Activated T-helper 1 cell treated with anti-CD3 and anti-CD28 coated beads, Interleukin-2, amount 50 U/mL, for 16 hours (primary cell): ENCODE measurements at places on chromosomes 1 and 21.

DNA sequence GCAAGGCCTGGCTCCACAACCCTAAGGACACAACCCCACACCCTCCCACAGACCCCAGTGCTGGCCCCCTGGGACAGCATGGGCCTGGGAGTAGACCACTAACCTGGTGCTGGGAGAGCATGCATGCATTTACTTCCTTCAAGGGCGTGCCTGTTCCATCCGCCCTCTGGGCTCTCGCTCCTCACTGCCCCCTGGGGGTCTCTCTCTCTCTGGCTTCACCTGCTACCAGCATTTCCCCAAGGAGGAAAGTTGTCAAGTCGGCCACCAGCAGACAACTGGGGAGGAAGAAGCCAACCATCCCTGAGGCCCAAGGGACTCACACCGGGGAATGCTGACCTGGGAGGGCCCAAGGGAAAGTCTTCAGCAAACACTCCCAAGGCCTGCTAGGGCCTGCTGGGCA is 6.5 kb downstream of the LRP8 start:
- no peak for DNase-seq

GRCh38 chr1:179337942-179338560 is 27.7 kb upstream of the AXDND1 start:
- DNase-seq, result no peak

GRCh38 chr1:204435381-204435831 is 23.8 kb upstream of the PPP1R15B start:
- no peak for DNase-seq

- no peak for DNase-seq
Measured at GRCh38 chr1:172332230-172332629, 88.3 kb upstream of the C1orf105 start.

GRCh38 chr1:153945795-153946621 is 510 bp downstream of the DENND4B start:
- DNase-seq, result peak; percentile 39

GRCh38 chr1:9044236-9044635 is 18.0 kb upstream of the SLC2A7 start:
- no peak for DNase-seq

DNA sequence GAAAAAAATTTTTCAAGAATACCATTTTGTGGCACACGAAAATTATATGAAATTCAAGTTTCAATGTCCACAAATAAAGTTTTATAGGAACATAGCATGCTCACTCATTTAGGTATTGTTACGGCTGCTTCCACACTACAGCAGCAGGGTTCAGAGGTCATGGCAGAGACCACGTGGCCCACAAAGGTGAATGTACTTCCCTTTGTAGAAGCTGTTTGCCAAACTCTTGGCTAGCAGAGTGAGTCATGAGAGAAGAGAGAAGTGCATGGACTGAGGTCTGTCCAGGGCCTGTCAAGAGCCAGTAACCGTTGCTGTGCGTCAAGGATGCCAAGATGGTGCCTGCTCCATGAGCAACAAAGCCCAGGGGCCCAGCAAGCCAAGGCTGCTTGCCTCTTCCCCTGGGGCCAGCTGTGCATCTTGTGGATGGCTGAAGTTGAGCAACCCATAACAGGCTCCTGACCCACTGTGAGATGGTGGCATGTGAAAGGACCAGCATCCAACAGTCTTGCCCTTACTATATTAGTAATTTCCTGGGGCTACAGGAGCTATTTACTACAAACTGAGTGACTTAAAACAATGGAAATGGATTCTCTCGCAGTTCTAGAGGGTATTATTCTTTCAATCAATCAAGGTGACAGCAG is 64.8 kb upstream of the ATP5PO start:
- DNase-seq, result no peak

GRCh38 chr1:1229770-1230169 is 2.0 kb downstream of the SDF4 start:
- no peak for DNase-seq

DNA sequence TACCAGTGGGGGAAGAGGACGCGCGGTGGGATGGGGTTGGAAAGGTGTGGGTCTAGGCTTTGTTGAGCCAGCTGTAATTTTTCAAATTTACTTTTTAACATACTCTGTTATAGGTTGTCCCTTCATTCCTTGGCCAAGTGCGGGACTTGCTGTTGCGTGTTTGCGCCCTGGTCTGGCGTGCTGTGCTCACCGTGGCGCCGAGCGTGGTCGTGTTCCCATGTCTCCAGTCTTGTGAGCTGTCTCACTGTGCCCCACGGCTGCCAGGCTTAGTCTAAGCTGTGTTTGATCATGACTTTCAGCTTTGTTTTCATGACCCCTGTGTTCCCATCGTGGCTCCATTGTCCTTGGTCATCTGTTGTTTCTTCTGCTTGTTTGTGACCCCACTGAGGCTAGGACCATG is 26.0 kb downstream of the TRAPPC10 start:
- no peak for DNase-seq

DNA sequence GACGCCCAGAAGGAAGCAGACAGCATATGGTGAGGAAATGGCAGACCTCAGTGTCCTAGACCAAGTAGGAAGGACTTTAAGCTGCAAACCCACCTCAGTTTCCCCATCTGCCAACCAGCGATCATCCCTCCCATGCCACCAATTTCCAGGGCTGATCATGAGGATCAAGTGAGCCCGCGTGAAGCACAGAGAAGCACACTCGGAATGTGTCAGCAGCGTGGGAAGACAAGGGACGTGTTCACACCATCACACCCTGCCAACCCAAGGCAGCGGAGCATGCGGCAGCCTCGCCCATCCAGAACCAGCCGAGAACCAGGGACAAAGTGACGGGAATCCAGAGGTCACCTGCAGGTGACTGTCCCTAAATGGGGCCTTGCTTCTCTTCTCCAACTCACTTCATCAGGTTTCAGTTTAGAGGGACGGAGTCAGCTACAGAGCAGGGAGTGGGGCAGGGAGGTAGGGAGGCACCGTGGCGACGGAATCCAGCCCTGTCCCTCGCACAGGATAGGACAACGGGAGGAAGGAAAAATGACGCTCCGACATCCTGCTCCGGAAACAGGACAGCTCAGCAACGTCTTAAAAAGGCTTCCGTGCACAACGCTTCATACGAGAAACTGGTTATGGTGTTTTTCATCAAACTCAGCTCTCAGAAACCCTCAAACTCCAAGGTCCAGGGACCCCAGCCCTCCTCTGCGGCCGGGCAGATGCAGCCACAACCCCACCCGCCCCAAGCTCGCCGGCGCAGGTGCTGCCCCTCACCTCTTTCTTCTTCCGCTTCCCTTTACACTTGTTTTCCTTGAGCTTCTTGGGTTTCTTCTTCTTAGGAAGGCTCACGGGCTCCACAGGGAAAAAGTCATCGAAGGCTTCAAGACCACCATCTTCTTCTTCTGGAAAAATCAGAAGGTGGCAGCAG is 12.5 kb downstream of the CHD5 start:
- DNase-seq, result no peak

- DNase-seq, result no peak
Measured at GRCh38 chr1:66214901-66215300, 319.1 kb upstream of the SGIP1 start.

- no peak for DNase-seq
Measured at GRCh38 chr1:175220853-175221556, 28.4 kb upstream of the KIAA0040 start.

DNA sequence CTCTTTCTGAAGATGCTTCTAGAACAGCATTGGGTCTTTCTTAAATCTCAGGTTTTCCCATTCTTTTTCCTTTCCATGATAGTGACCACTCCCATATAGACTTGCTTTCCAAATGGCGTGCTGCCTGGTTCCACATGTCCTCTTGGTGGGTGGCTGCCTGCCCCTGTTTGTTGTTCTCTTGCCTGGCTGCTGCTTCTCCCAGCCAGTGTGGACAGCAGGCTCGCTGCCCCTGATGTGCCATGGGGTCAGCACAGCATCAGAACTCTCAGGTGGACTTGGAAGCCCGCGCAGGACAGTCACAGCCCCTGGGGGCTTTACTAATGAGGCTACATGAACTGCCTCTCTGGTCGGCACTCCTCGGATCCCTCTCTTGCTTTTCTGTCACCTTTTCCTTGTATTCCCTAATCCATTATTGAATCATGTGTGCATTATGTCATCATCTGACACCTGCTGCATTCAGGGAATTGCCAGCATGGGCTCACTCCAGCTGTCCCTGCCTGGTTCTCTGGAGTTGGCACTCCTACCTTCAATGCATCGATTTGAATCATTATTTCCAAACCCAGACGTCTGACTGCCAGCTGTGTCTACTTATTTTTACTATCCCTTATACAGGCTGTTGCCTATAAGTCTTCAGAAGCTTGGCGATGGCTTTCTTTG is 100.5 kb upstream of the COA6 start:
- DNase-seq, result no peak

DNA sequence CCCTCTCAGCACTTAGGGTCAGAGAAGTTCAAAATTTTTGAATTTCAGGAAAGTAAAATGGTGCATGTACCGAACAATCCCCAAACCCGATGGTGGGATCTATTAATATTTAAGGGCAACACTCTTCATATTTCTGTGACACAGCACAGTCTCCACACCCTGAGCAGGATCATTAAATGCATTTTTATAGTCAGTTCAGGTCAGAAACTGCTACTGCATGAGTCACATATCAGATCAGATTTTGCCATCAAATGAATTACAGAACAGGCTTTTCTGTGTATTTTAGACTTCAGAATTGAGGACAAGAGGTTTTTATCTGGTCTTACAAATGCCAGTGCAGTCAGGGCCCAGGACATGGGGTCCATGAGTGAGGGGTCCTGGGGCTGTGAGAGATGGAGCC is 79.2 kb downstream of the RIPK4 start:
- DNase-seq, result no peak

DNA sequence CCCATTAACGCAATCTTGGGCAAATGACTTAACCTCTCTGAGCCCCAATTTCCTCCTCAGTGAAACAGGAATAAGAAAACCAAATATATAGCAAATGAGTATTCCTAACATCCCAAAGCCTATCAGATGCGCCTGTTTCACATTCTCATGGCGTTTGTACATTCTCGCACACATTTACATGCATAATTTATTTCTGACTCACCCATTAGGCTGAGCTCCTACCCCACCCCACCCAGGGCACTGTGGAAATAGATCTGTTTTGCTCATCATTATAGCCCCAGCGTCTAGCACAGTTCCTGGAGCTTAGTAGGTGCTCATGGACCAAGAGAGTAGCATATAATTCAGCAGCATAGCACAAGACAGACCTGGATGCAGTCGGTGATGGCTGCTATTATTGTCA is 146.1 kb upstream of the VANGL1 start:
- DNase-seq, result no peak

GRCh38 chr1:118773656-118774055 is 214.5 kb downstream of the TBX15 start:
- no peak for DNase-seq

GRCh38 chr1:109776206-109776835 is 12.6 kb upstream of the EPS8L3 start:
- no peak for DNase-seq

DNA sequence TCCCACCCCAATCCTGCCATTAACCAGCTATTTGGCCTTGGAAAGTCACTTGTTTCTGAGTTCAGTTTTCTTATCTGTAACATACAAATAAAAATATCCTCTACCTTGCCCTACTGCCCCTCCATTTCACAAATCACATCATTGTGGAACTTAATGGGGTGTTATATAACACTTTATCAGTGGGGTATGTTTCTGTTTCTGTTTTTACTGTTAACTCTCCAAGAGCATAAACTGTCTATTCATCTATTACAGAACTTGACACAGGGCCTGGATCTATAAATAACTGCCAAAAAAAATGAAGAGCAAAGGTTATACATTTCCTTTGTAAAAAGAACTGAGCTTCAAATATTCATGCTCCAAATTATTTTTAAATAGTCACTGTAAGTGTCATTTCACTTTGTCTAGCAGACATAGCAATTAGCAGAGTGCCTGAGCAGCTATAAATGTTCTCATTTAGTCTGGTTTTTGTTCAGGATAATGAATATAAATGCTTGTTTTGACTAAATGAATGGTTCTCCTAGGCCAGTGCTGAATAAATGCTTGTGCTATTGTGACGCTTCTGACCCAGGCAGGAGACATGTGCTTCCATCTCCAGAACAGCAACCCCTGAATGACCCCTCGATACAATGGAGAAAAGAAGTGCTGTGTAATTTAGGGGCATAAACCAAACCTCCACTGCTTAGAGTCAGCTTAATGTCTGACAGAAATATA is 7.4 kb downstream of the PIGM start:
- no peak for DNase-seq

DNA sequence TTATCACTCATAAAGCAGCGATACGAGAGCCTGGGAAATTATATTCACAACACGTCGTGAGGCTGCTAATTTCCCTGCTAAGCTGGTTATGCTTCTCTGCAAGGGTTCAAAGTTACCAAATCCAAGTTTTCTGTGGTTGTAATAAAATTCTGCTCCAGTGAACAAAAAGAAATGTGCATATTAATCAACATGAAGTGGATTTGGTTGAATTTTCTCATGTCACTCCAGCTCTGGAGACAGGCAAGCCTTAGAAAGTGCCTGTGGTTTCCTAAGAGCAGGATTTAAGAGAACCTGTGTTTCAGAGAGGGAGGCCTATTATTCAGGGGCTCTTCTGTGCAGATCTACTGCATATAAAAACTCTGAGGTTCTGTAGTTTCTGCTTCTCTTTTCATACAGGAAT is 87.5 kb downstream of the WLS start:
- no peak for DNase-seq

DNA sequence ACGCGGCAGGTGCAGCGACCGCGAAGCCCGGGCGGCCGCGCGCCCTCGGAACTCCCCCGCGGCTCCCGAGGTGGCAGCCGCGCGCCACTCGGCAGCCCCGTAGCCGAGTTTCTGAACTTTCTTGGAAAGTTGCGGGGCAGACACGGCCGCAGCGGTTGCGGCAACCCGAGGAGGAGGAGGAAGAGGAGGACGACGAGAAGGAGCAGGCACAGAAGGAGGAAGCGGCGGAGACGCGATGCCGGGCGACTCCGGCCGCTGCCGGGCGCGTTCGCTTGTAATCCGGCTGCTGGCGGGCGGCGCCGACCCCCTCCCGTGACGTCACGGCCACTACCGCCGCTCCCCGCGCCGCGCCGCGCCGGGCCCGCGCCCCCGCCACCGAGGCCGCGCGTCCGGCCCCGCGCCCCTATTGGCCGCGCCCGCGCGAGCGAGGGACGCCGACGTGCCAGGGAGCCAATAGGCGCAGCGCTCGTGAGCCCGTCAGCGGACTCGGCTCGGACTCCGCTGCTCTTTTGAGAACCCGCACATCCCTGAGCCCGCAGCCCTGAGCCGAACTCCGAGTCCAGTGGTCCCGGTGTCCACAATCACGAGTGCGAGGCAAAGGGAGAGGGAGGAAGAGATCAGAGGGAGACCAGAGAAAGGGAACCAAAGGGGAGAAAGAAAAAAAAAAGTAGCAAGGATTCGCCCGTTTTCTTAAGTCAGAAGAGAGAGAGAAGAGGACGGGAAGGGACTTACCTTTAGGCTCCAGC is 736 bp upstream of the BARHL2 start:
- DNase-seq, result no peak
